ENCODE measurements at places on chromosomes 11 and 22.

DNA sequence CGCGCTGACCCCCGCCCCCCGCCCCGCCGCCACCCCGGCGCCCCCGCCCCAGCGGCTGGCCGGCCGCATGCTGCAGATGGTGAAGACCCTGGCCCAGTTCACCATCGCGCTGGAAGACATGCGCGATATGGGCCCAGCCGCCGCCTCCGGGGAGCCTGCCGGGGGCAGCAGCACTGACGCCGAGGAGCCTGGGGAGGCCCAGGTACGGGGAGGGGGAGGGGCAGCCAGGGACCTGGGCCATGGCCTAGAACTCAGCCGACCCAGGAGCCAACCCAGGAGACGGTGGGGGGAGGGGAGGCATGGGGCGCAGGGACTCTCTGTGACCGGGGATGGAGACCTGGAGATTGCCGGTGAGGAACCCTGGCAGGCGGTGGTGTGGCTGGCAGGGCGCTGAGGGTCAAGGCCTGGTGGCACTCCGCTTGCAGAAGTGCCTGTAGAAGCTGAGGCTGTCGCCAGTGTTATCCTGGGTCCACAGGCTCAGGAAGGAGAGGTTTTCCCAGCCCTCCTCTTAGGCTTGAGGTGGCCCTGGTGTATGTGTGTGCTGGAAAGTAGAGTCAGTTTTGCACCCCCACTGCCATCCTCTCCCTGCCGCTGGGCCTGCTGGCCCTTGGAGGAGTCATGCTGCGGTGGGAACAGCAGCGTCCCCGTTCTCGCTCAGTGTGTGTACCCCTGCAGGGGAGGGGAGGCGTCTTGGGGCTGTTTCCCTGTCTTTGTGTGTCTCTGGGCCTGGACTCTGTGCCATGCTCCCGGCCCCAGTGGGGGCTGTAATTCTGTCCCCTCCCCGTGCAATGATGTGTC, 32.9 kb upstream of the RELT start:
- no peak for DNase-seq

DNA sequence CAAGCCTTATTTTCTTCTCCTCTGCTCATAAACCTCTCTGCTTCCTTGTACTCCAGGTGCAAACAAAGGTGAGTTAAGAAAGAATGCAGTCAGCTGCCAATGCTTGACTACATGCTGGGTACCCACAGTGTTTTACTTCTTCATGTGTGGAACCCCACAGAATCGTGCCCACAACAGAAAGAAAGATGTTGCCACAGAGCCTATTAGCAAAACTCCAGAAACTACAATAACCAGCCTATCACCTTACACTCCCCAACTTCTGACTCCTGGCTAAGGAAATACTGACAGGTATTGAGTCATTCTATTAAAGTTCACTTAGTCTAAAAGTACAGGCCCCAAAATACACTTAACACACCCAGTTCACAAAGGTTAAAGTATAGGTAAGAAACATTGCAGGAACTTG, 56.9 kb upstream of the CCDC89 start:
- DNase-seq, result no peak

DNA sequence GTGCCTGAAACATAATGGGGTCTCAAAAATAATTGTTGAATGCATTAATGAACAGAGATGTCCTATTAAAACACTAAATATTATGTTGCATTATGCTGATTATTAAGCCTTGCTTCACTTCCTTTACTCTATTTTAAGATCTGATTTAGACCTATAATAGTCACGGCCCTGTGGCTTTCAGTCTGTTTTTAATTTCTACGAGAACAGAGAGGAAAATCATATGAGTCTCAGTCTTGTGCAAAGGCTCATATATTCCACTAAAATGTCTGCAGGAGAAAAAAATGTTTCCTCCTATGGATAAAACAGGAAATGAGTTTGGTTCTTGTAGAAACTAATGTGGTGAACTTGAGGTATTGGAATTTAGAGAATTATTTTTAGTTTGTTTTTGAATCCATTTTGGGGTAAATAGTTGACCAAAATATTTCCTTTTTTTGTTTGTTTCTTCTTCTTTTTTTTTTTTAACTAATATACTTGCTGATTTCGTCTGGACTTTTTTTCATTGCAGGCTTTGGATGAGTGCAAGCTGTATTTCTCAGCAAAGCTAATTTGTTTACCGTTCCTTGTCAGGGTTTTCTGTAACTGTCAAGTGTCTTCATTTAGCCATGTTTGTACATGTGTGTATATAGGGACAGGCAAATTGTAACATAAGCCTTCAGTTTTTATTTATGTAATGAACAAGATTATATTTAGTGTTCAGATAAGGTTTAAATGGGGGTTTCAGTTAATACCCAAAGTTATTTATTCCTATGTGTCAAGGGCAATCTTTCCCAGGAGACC, 139.1 kb upstream of the DDI1 start:
- DNase-seq, result no peak

- DNase-seq, result no peak
Observed at GRCh38 chr22:25366408-25366807, 147.0 kb downstream of the CRYBB2 start.

DNA sequence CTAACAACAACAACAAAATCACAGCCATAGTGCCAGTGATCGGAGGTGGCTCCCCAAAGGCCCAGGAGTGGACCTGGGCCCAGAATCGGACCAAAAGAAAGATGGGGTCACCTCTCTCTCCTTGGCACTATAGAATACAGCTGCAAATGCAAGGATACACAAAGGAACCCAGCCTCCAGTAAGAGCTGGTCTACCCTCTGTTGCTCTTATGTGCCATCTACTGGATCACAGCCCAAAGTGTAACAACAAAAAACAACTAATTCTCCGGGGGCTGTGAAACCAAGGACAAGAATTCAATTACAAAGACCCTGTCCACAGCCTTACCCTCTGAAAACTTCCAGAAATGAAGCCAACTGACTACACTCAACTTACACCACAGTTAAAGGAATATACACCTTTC, 21.6 kb downstream of the OR8G5 start:
- no peak for DNase-seq

GRCh38 chr11:35313066-35313759, 106.1 kb downstream of the SLC1A2 start:
- no peak for DNase-seq

GRCh38 chr11:100689141-100689540, 2.1 kb downstream of the ARHGAP42 start:
- DNase-seq, result no peak

GRCh38 chr11:124779568-124779967, 17.5 kb upstream of the ESAM start:
- no peak for DNase-seq

DNA sequence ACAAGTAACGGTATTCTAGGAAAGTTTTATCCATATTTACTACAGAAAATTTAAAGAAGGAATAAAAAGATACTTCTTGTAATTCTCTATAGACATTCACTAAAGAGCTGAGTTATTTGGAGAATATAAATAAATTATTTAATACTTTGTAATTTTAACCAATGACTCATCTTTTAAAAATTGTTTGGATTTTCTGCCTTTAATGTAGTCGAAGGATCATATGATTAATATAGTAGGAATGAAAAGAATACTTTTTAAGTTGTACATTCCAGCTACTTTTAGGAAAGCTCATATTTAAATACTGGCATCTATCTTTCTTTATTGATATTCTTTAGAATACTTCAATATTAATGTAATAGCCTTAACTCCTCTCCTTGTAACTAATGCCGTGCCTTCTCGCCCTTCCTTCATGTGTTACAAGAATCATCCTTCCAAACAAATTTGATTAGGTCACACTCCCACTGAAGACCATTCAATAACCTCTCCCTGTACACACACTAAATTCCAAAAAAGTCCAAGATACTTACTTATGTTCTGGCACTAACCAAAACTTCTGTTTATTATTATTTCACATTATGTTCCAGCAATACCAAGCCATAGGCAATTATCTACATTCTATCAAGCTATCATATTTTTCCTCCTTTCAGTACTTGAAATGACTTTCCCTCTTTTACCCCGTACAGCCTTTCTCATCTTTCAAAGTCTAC, 501.9 kb downstream of the CNTN5 start:
- DNase-seq, result peak; percentile 46

DNA sequence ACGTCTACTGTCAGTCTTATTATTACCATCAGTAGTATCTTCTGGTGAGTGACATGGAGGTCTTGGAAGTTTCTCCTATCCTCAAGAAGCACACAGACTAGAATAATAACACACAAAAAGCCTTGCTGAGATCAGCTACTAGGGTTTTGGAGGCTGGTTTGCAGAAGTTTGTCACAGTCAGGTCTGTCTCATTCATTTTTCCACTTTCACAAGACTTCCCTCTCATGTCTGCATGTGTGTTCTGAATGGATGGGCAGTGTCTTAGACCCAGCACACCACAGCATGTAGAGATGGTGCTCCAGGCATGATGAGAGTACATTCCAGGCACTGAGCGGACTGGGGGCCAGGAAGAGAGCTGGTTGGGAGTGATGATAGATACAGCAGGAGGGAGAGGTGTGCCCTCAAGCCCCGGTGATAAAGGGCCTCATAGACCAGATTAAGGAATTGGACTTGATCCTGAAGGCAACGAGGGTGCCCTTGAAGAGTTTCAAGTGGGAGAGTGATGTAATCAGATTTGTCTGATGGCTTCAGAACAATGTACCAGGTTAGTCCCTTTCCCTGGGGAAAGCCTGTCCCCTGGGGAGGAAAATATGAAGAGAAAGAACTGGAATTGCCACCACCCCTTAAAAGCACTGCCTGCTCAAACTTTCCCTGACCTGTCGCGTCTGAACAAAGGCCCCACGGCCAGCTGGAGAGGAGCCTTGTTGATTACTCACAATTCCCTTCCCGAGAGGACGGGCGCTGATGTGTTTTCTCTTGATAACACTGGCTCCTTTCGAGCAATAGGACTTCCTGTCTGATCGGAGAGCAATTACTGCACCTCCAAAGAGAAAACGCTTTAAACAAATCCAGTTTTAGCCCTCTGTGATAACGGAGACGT, 45.1 kb upstream of the LMO2 start:
- peak; percentile 68 for DNase-seq

DNA sequence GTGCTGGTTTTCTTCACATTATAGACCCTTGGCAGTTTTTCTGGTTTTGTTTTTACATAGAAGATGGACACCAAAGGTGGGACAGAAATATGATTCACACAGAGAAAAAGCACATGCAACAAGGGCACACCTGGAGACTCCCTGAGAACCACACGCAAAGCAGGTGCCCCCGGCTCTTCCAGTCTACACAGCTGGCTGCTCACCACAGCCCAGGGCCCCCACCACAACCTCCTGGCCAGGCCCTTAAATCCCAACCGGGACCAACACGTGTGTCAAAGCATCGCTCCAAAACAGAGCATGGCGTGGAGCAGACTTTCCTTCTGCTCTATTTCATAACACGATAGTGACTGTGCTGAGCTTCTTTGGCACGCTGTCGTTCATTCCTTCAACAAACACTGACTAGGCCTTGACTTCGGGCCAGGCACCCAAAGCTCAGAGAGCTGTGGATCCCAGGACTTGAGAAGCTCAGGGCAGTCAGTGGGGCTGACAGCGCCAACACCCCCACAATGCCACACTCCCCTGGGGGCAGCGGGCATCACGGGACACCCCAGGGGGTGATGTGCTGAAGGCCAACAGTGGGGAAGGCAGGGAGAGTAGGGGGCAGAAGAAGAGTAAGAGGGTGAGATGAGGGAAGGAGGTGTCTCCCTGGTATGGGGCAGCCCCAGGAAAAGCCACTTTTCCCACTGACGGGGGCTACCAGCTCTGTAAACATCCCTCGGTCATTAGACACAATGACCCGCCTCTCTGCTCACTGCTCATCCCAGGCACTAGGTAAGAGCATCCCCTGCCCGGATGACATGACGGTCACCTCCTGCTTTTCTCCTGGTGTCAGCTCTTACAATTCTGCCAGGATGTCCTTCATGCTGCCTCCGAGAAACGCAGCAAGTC, 26.0 kb downstream of the CELSR1 start:
- DNase-seq, result no peak

DNA sequence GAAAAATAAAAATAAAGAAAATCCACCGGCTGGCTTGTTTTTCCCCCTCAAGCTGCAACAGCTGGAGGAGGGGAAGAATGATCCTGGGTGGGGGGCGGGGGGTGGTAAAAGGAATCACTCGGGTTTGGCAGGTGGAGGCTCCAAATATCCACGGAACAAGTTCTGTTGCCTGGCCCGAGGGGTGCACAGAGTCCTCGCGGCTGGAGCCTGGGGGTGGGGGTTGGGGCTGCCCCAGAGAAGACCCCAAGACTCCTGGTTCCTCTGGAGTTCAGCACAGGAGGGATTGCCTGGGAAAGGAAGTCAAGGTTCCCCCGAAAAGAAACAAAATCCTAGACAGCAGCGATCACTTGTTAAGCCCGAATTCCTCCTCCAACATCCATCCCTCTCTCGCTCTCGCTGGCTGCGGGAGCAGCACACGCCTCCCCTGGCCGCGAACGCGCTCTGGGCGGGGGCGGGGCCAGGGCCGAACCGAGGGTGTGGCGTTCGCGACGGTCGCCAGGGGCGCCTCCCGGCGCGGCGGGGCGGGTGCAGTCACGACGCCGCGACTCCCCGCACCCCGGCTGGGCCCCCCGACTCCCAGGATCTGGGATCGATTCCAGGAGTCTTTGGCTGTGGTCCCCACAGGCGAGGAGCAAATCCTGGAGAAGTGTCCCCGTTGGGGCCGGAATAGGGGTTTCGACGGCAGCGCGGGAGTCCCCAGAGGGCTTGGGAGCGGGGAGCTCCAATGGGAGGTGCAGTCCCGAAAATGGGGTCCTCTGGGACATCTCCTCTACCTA, at the start of gene KCNA4:
KCNA4 (minus strand) TSS at position 443 of the 776 bp plus-strand sequence. CDS start 4,352 bp downstream, outside the sequence.
- peak; percentile 0 for DNase-seq

DNA sequence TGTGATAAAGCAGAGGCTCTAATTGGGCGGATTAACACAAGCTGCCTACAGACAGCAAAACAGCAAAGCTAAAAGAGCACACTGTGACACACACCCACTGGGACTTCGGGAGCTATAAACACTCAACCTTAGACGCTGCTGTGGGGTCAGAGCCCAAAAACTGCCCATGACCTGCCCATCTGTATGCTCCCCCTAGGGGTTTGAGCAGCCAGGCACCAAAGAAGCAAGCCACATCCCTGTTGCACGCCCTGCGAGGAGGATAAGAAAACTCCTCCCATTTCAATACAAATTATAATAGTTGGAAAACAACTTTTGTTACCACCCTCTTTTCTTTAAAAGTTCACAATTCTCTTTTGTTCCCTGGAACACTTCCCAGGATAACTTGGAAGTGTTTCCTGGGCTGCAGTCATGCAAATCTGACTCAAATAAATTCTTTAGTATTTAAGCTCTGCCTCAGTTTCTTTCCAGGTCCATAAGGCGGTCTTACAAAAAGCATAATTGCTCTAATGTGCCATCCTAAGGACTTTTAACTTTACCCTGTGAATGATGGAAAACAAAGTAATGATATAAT, 86.4 kb downstream of the DLG2 start:
- DNase-seq, result no peak

- no peak for DNase-seq
Observed at GRCh38 chr11:95372097-95372656, 141.2 kb upstream of the SESN3 start.

GRCh38 chr11:116172851-116173250, 599.9 kb downstream of the BUD13 start:
- no peak for DNase-seq

- DNase-seq, result no peak
Observed at GRCh38 chr22:47570300-47570685, 807.8 kb downstream of the TBC1D22A start.

Data from M059J (cell line).